ENCODE measurements at places on chromosomes 13 and 19.

GRCh38 chr13:100773923-100774663 lies 99.5 kb upstream of the TMTC4 start:
- no peak for DNase-seq

- no peak for DNase-seq
These were observed 338 bp downstream of the SLC35E1 start for GRCh38 chr19:16571822-16572331.

GRCh38 chr19:45231891-45232290 lies 13.3 kb downstream of the EXOC3L2 start:
- no peak for DNase-seq

DNA sequence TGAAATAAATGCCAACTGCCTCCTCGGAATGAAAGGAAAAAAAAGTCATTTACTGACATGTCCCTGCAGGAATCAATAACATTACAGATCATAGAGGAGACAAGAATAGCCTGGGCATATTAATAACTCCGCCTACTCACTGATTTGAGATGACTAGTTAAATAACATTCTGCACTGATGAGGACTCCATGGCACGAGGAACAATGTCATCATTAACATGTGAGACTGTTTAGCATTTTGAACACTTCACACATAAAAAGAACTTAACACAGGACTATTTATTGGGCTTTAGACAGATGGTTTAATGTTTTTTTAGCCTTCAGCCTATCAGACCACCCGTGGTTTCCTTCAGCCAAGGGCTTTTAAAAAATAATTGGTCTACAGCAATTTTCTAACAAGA lies 170.1 kb downstream of the OLFM4 start:
- no peak for DNase-seq

All from NCI-H2081 treated with DMSO at 0.1 percent for 48 hours (cell line).